ENCODE measurements at places on chromosomes 13 and 19.

- DNase-seq = no peak
Observed at GRCh38 chr19:18809149-18809868, 18.2 kb upstream of the COMP start.

DNA sequence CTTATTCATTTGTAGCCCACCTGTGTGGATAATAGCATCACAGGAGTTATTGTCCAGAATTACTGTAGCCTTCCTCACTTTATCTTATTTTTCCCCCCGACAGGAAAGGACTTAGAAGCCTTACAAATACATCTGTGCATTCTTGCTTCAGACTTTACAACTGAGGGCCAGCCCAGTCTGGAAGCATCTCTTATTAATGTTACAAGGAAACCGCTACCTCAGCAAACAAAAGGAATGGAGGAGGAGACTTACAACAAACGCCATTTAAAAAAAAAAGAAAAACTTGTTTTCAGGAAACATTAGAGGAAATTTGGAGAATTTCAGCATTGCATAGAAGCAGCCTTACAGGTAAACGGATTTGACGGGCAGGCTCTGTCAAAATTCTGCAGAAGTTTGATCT lies 45.2 kb downstream of the GARRE1 start:
- no peak for DNase-seq

DNA sequence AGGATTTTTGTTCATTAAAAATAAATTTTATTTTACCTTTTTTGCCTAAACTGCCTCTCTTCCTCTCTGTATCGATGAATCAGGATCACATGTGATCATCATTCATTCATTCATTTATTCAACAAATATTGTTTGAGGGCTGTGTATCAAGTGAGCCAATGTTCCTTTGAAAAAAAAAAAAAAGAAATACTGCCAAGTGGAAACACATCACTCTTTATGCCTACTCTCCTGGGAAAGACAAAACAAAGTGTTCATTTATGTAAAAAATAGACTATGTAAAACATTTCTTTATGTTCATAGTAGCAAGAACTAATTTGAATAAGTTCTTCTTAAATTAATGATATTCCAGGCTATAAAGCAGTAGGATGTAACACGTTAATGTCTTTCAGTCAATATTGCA lies 233.1 kb downstream of the POSTN start:
- DNase-seq = no peak

GRCh38 chr19:52237197-52237596 lies 32.2 kb upstream of the ZNF766 start:
- no peak for DNase-seq

- DNase-seq = peak; percentile 72
Observed at GRCh38 chr19:18205200-18205892, 1.5 kb upstream of the RAB3A start.

DNA sequence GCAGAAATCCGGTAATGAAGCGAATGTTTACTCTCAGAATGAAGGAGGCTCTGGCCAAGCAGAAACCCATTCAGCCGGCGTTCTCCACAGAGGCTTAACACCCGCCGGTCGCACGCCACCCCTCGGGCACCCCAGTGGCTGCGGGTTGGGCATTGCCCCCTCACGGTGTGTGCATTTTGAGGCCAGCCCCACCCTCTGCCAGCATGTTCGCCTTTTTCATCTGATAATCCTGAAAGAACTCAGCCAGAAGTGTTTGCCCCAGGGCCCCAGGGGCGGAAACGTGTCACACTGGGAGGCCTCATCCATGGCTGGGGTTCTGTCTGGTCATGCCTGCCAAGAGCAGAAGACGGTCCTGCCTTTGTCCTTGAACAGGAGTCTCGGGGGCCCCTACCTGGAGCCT lies 34.2 kb downstream of the COMP start:
- DNase-seq = no peak

GRCh38 chr19:10748927-10749434 lies 31.1 kb downstream of the DNM2 start:
- no peak for DNase-seq

- DNase-seq = no peak
Observed at GRCh38 chr13:75550159-75550567, 572 bp downstream of the UCHL3 start.

DNA sequence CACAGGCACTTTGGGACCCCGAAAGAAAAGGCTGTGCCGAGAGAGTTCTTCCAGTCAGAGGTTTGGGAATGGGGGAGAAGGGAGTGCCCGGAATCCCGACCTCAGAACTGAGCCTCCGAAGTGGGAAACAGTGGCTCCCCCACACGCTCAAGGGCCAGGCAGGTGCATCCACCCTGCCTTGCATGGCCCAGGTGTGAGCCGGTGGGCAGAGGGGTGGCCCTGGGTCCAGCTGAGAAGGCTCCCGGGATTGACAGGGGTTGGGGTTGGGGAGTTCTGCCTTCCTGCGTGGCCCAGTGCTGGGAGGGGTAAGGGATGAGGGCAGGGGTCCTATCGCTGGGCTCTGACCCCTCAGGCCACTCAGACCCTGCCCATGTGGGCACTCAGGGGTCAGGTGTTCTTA lies 163.5 kb upstream of the TUBA3C start:
- DNase-seq = no peak

DNA sequence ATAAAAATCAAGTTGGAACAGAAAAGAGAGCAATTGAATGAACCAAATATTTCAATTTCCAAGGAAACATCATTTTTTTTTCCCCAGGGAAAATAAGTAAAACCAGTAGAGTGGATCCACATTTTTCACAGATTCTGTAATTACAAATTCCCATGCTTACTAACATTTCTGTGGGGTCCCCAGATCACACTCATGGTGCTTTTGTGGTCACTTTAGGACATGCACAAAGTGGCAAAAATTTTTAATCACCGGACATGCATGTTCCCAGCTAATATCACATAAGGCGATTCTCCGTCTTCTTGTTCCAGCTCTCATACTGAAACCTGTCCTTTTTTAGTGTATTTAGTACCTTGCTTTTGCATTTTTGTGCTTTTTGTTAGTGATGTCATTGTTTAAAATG lies 748.2 kb upstream of the SLITRK1 start:
- no peak for DNase-seq

GRCh38 chr19:35061583-35062373 lies 20.3 kb downstream of the HPN start:
- DNase-seq = no peak

GRCh38 chr19:7924241-7924640 lies 1.7 kb downstream of the CTXN1 start:
- DNase-seq = no peak

DNA sequence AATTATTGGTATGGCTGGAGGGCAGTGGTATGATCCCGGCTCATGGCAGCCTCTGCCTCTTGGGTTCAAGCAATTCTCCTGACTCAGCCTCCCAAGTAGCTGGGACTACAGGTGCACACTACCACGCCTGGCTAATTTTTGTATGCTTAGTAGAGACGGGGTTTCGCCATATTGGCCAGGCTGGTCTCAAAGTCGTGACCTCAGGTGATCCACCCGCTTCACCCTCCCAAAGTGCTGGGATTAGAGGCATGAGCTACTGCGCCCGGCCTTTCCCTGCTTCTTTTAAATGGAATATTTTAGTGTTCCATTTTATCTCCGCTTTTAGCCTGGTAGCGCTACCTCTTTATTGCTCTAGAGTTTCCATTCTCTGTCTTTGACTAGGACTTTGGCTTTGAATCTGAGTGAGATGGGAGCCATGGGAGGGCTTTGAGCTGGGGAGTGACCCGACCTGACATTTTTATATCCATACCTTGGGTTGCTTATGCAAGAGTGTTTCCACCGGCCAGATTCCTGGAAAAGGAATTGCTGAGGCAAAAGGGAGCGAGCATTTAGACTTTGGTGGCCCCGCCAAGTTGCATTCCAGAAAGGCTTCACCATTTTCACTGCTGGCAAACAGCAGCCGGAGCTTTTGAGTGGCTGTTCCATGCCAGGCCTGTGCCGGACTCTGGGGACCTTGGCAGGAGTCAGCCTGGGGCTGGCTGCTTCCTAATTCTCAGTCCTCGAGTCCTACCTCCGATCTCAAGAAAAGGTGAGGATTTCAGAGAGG lies 22.9 kb downstream of the BICRA start:
- no peak for DNase-seq

DNA sequence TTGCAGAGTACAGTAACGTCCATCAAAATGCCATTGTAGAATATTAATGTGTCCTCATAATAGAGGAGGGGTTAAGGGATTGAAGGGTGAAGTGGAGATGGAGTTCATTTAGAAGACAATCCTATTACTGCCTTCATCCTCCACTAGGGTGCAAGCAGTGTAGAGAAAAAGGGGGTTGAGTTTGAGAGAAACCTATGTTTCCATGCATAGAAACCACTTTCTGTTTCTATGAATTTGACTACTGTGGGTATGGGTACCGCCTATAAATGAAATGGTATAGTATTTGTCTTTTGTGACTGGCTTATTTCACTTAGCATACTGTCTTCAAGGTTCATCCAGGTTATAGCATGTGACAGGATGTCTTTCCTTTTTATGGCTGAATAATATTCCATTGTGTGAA lies 156.0 kb downstream of the GGACT start:
- no peak for DNase-seq

Measured in GM12891 (cell line).